ENCODE measurements at places on chromosomes 2 and 18.

GRCh38 chr18:59904011-59904601, 4.3 kb downstream of the PMAIP1 start:
- no peak for DNase-seq

DNA sequence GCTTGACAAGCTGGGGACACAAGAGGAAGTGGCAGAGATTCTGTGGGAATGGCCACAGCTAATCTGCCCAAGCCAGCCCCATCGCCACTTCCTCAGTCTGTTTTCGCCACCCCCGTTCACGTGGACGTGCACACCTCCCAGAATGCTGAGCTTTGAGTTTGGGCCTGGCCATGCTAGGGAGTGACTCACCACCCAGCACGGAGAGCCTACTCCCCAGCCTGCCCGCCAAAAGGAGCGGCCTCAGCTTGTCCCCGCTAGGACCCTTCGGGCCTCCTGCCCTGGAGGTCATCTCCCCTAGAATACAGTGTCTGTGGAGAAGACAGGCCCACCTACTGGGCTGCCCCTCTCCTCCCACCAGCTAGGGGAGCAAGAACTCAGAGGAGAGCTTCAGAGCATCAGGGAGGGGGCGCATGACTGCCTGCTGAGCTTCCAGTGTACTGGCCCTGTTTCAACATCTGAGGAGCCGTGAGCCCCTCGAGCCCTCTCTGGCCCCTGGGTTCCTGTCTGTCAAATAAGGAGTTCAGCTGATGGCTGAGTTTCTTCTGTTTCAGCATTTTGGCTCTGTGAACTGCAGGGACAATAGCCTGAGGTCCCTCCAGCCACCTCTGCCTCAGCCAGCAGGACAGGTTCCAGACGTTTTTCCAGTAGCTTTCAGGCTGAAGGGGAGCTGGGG, 5.1 kb downstream of the SLC35F6 start:
- DNase-seq: peak; percentile 67

GRCh38 chr2:866009-866680, 84.5 kb upstream of the SNTG2 start:
- DNase-seq: no peak

- no peak for DNase-seq
These were observed 170.1 kb upstream of the HAAO start for GRCh38 chr2:42962508-42962953.

DNA sequence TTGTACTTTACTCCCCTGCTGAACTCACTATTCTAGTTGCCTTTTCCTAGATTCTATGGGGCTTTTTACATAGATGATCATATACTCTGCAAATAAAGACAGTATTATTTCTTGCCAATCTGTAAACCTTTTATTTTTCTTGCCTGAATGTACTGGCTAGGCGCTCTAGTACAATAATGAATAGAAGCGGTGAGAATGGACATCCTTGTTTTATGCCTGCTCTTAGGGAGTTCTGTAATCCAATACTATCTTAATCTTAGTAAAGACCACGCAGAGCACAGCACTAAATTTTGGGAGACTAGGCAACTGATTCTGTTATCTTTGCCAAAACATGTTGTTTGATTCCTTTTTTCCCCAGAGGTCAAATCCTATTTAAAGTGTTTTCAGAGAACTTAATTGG, 7.0 kb downstream of the KRCC1 start:
- no peak for DNase-seq

GRCh38 chr2:64612575-64613195, 41.0 kb downstream of the SERTAD2 start:
- DNase-seq: no peak

DNA sequence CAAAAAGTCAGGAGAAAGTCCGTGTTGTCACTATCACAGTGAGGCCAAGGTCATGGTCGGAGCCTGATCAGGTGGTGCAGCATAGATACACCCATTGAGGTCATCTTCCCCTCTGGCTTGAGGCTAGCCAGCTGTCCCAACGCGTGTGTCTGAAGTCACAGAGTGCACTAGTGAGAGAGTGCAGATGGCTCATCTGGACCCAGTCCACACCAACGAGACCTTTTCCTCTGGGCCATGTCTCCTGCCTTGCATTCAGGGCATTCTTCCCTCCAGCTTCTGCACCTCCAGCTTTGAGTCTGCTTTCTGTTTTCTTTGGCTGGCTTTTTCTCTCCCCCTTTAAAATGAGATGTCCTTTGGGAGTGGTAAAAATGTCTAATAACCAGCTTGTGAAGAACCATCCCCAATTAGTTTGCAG, 146.9 kb downstream of the TDRD15 start:
- DNase-seq: no peak

- DNase-seq: no peak
These were observed 435.6 kb upstream of the GYPC start for GRCh38 chr2:126220331-126220730.

Measured in activated CD4-positive, alpha-beta T cell treated with anti-CD3 and anti-CD28 coated beads, Interleukin-2, Interleukin-6, amounts not matched to agents 100 ng/mL and 50 ng/mL, durations not matched to agents 16 hours and 8 hours (primary cell).